ENCODE measurements at places on chromosomes 13 and 19.

DNA sequence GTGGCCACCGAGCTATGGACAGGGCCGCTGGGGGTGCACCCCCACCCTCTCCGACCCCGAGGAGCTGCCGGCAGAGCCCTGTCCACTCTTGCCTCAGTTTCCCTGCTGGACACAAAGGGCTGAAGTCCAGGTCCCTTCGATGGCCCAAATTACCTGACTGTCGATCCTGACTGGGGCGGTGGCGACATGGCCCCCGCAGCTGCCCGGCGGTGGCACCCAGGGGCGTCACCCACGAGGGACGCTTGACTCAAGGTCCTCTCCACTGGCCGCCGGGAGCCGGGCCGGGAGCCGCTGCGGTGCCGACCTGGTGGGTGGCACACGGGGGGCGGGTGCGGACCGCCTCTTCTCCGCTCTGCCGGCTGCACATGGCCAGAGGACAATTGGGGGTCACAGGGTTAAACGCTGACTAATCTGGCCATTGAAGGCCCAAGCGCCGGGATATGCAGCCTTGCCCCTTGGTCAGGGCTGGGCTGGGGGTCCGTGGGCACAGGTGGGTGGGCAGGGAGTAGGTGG lies 16.4 kb downstream of the ARID3A start:
- no peak for DNase-seq

- no peak for DNase-seq
Observed at GRCh38 chr13:55615081-55615480, 1525.6 kb upstream of the PRR20A start.

GRCh38 chr19:11299946-11300810 lies 4.2 kb downstream of the TSPAN16 start:
- no peak for DNase-seq

DNA sequence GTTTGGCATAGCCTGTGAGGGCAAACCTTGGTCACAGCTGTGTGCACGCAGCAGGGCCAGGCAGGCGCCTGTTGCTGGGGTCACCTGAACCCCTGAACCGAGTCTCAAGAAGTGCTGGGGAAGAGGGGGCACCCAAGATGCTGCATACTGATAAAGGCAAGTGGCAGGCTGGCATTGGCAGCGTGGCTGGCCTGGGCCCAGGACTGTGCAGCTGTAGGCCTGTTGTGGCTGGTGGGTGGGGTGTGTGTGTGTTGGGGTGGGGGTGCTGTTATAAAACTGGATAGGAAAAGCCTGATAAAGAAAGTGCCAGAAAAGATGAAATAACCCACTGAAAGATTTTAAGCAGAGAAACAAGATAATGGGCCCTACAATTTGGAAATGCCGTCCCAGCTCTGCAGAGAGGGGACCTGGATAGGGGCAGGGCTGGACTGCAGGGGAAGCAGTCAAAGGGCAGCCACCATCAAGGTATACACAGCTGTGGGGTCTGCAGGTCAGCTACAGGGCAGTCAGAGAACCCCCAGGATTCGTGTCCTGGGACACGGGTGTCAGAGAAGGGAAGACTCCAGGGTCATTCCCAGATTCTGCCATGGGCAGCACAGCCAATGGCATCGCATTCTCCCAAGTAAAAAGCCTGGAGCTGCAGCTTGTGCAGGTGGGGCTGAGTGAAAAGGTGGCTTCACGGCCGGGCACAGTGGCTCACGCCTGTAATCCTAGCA lies 33.2 kb downstream of the CILP2 start:
- no peak for DNase-seq

GRCh38 chr19:6853868-6854267 lies 33.5 kb upstream of the ADGRE1 start:
- DNase-seq: no peak

DNA sequence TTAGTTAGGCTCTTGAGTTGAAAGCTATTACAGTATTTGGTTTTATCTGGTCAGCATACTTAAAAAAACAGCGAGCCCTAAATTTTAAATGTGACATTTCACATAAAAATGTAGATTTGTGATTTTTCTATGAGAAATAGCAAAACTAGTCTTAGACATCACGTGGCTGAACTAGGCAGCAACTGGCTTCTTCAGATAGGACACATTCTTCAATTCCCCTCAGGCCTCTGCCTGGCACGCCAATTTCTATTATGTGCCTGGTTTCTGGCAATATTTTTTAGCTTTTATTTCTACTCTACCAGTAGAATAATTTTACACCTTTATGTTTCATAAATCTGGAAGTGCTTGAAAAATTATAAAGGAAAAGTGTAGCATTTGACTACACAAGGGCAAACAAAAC lies 433.7 kb downstream of the DIAPH3 start:
- DNase-seq: no peak

DNA sequence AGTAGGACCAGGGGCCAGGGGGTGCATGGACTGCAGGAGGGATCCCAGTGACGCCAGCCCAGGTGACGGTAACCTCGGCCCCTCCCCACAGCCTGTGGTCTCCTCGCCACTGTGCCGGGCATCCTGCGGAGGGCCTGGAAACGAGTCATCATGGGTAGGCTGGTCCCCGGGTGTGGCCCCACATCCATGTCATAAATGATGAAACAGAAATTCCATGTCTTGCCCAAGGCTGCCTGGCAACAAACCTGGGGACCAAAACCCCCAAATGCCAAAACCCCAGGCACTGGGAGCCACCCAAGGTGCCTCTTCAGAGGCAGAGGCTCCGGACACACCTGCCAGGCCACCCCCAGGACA lies 20.9 kb downstream of the MAP2K2 start:
- peak; percentile 34 for DNase-seq

GRCh38 chr13:113216254-113217048 lies 7.0 kb downstream of the CUL4A start:
- DNase-seq: no peak

DNA sequence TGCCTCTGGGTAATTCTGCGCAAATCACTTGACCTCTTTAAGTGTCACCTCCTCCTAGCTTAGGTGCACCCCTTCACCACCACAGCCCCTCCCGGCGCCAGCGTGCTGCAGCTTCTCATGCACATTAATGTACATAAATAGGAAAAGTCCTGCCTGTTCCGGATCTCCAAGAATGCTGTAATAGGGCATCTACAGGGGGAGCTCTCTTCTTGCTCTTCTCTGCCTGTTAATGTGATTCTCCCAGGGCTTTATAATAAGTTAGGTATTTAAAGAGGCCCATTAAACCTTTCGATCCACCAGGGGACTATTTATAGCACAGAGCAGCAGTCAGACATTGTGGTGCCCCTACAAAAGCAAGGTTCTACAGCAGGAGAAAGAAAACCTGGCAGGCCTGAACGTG lies 35.3 kb downstream of the SOX1 start:
- DNase-seq: no peak

GRCh38 chr19:1069009-1069779 lies 2.2 kb downstream of the ARHGAP45 start:
- peak; percentile 73 for DNase-seq

DNA sequence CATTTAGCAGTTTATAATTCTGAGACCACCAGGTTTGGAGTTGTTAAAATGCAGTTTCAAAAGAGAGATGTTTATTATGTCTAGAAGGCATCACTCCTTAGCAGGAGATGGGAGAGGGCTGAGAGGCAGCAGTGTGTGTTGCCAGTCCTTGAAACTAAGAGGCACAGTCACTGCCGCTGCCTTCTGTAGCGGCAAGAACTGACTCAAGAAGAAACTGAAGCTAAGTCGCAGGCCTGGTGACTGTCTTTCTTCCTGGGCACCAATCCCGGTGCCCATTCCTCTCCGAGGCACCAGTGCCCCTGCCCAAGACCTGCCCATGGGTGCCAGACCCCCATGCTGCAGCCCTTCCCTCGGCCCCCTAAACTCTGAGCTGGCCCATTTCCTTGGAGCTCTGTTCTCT lies 20.1 kb downstream of the N4BP2L1 start:
- DNase-seq: peak; percentile 22

- DNase-seq: no peak
Observed at GRCh38 chr13:37381502-37381901, 217.1 kb downstream of the POSTN start.

DNA sequence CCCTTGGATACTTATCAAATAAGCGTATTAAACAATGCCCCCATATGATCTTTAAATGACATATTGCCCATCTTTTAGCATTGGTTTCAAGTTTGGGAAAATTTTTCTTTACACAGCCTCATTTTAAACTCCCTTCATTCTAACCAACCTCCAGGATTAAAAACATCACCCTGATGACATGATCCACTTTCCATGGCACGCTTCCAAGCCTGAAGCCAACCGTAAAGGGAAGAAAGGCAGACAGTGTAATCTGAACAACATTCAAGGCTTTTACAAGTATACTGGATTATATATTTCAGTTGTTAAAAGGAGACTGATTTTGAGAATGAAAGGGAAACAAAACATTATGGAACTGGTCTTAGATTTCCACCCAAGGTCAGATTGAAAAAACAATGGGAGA lies 1721.9 kb downstream of the OLFM4 start:
- DNase-seq: no peak

DNA sequence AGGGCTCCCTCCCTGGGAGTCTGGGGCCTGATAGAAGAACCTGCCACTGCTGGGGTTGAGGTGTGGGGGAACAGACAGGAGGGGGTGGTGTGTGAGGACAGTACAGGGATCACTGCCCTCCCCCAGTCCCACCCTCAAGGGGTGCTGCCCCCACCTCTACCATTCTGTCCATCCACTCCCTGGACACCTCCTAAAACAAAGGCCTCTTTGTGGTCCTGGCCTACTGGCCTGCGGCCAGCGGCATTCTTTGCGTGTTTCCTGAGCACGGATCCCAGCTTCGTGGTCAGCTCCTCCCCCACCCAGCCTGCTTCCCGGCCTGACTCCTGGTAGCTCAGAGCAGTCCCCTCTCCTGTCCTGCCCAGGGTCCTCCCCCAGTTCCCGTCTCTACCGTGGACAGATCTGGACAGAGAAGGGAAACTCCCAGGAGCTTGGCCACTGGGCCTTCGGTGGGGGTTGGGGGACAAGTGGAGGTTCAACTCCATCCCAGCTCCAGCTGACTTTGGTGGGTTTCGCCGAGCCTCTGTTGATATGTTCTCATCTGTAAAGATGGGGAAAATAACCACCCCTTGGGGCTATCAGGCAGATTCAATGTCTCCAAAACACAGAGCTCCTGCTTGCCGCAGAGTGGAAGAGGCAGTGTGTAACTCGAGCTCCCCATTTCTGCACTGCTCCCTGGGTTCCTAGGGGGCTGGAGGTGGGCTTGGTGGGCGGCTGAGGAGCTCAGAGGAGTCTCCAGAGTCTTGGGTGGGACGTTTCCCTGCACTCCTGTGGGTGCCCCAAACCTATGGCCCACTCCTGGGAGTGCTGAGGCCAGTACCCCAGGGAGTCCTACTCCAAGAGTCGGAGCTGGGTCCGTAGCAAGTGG lies 48.7 kb downstream of the LYL1 start:
- no peak for DNase-seq

DNA sequence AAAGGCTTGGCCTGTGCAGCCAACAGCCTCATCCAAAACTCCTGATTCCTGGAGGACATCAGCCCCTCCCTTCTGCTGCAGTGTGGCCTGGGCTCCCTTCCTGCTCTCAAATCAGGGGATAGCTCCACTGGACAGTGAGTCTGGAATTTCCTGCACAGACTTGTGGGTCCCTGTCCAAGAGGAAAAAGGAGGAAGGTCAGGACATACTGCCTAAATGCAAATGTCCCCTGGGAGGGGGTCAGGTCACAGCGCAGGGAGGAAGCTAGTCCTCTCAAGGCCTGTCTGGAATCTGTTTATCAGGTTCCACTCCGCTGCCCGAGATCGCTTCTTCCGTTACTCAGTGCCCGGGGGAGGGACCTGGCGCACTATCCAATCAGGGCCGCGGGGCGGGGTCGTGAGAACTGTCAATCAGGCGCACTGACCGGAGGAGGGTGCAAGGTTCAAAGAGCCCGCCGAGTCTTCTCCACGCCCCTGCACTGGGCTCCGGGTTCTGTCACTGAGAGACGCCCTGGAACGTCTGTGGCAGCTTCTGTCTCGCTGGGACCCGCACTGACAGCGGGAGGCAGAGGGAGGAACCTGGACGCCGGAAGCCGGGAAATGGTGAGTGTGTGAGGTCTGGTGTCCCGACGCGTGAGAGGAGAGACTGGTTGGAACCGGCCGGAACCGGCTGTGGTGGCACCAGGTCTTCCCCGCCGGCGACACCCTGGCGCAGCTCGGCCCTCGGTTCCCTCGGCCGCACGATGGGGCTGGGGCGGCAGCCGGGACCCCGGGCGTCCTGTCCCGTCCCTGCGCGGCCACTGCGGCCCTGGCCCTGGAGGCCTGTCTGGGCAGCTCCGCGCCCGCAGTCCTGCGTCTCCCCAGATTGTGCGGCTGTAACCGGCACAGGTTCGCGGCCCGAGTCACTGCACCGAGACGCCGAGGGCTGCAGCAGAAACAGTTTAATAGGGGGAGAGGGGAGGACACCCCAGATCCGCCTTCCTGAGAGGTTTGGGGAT lies at the start of gene ZNF441:
ZNF441 (plus strand) TSS at position 404 of the 995 bp plus-strand sequence; CDS start at position 598, 194 bp downstream.
- DNase-seq: peak; percentile 99

DNA sequence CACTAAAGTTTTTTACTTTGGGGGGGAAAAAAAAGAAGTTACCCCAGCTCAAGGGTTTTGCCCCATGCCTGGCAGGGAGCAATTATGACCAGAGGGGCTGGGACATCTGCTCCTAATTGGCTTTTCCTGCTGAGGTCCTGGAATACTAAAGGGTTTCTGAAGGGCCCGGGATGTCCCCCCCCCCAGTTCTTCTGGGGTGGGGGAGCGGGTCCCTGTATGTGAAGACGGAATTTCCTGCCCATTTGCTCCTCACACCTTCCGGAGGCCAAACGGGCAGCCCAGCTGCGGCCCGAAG lies 1.1 kb upstream of the DLL3 start:
- no peak for DNase-seq

GRCh38 chr13:28890712-28891111 lies 70.6 kb downstream of the MTUS2 start:
- DNase-seq: no peak

DNA sequence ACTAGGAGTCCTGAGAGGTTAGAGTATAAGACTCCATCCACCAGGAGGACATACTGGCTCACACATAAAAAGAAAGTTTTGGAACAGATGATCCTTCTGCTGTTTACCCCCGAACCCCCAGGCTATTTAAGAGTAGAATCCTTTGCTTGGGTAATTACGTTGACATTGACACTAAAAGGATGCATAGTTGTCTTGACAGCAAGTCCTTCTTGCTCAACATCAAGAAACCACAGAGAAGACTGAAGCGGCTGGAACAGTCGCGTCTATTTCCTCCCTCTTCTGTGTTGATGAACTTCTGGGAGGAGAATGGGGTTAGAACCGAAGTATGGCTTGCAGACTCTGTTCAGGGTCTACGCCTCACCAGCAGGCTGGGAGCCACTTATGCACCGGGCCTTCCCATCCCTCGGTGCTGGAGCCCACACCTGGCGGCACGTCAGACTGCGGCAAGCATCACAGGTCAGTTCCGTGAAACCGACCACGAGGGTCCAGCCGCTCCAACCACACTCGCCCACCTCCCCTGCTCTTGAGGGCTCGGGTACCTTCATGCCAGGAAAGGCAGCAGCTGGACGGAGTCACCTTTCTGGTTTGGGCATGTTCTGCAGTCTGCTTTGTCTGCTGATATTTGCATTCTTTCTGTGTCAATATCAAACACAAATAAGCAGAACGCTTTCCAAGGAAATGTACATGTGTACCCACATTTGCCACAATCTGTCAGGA lies 42.4 kb upstream of the RANBP3 start:
- no peak for DNase-seq
